ENCODE measurements at places on chromosomes 3 and 15. TPM values are rescaled to one million over a fixed set of nuclear protein-coding genes. Genes with fewer than 3 reads are reported as not detected.

The P3H2 gene
- 39.3 TPM for total RNA-seq

The SLC25A20 gene
- total RNA-seq = 23.8 TPM

GRCh38 chr15:89021224-89021623, 67.0 kb upstream of the ABHD2 start:
- no peak overlapping the region for H3K27ac ChIP-seq
- peaks cover 6% of the 10 kb centered on the region for H3K27me3 ChIP-seq
- H3K4me3 ChIP-seq = no peak overlapping the region
- peaks cover 10% of the 10 kb centered on the region for H3K36me3 ChIP-seq
- H3K4me1 ChIP-seq = peaks cover 44% of the 10 kb centered on the region
- no peak for DNase-seq

DNA sequence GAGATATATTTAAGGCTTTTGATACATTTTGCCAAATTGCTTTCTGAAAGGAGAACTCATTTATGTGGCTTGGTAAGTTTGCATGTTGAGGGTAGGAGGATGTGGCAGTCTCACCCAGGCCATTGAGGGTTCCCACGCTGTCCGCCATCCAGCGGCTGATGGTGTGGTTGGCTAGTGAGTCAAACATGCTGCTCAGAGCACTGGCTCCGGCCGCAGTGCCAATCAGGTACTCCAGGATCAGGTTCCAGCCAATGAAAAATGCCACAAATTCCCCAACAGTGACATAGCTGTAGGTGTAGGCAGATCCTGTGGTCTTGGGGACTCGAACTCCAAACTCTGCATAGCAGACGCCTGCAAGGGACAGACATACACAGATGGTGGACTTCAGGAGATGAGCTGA, 82.3 kb downstream of the CLDN11 start:
- no peak overlapping the region for H3K4me3 ChIP-seq
- no peaks in the 10 kb centered on the region for H3K36me3 ChIP-seq
- H3K27ac ChIP-seq = no peak overlapping the region
- DNase-seq = no peak
- H3K27me3 ChIP-seq = peaks cover 1% of the 10 kb centered on the region

DNA sequence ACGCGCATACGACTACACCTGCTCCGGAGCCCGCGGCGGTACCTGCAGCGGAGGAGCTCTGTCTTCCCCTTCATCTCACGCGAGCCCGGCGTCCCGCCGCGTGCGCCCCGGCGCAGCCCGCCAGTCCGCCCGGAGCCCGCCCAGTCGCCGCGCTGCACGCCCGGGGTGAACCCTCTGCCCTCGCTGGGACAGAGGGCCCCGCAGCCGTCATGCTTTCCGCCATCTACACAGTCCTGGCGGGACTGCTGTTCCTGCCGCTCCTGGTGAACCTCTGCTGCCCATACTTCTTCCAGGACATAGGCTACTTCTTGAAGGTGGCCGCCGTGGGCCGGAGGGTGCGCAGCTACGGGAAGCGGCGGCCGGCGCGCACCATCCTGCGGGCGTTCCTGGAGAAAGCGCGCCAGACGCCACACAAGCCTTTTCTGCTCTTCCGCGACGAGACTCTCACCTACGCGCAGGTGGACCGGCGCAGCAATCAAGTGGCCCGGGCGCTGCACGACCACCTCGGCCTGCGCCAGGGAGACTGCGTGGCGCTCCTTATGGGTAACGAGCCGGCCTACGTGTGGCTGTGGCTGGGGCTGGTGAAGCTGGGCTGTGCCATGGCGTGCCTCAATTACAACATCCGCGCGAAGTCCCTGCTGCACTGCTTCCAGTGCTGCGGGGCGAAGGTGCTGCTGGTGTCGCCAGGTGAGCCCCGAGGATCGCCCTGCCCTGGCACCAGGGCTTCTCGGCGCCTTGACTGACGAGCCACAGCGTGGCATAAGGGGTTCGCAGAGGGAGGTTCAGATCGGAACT, 420 bp downstream of the SLC27A2 start:
- peaks cover 14% of the 10 kb centered on the region for H3K4me1 ChIP-seq
- DNase-seq = no peak
- H3K27ac ChIP-seq = no peak overlapping the region

The TMIE gene
- total RNA-seq = not detected

DNA sequence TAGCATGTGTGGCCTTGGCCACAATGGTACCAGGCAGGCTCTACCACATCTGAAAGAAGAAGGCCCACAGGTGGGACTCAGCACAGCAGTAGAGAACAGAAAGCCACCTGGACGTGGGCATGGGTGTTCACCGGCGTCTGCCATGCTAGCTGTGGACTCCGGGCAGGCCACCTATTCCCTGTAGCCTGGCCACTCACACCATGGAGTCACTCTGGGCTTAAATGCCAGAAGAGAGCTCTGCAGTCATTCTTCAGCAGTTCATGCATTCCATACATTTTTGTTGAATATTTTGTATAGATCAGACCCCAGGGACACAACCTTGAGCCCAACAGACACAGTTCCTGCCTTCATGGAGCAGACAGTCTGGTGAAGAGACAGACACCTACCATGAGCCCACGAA, 138.6 kb downstream of the SRGAP3 start:
- no peaks in the 10 kb centered on the region for H3K4me1 ChIP-seq
- no peak for DNase-seq
- H3K27me3 ChIP-seq = peaks cover 44% of the 10 kb centered on the region

DNA sequence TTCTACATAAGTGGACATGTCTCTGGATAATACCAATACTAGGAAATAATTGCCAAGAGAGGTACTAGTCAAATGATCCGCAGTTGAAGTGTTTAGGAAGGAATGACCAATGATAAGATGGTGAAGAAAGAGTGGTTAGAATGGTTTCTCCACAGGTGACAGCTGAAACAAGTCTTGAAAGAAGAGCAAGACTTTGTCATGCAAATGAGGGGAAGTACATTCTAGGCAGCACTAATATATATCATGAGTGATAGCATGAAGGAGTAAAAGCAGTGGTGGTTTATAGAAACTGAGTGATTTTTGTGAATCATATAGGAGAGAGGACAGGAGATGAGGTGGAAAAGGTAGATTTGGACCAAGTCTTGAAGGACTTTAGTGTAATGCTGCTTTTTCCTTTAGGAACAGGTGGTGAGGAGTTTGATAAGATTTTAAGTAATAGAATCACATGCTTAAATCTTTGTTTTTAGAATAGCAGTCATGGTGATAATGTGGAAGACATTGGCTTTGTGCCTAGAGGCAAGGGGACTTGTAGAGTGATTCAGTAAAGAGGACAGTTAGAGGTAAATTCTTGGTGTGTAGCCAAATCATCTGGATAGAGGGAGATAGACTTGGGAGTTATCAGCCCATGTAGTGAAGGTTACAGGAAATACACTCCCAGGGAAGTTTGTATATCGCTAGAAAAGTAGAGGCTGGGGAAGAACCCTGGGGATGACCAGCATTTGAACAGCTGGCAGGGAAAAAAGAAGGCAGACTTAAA, 31.9 kb downstream of the SLMAP start:
- H3K27ac ChIP-seq = no peak overlapping the region
- peaks cover 7% of the 10 kb centered on the region for H3K4me1 ChIP-seq
- DNase-seq = no peak
- peaks cover 5% of the 10 kb centered on the region for H3K36me3 ChIP-seq

- H3K36me3 ChIP-seq = no peaks in the 10 kb centered on the region
- H3K27me3 ChIP-seq = no peaks in the 10 kb centered on the region
- DNase-seq = no peak
- H3K4me1 ChIP-seq = no peaks in the 10 kb centered on the region
- no peak overlapping the region for H3K4me3 ChIP-seq
These were observed 832.9 kb upstream of the CFAP20DC start for GRCh38 chr3:59882746-59883145.

The POPDC2 gene
- 0.98 TPM for total RNA-seq

The SLCO2A1 gene
- 0.13 TPM for total RNA-seq

DNA sequence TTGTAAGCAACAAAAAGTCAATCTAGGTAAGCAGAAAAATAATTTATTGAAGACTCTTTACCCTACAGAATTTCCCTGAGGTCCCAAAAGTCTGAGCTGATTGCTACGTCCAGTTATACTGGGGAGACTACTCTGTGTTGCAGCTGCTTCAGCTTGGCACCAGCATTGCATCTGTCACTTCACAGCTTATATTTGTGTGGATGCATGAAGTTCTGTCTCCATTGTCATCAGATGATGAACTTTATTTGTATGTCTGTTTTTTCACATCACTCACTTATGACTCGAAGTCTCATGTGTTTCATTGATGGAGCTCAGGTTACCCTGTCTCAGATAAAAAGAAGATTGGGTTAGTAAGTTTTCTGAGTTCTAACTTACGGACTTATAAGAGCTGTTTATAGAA, 75.3 kb upstream of the LRRFIP2 start:
- H3K4me1 ChIP-seq = peaks cover 61% of the 10 kb centered on the region
- no peak for DNase-seq
- H3K27me3 ChIP-seq = no peaks in the 10 kb centered on the region
- H3K27ac ChIP-seq = no peak overlapping the region
- H3K4me3 ChIP-seq = no peak overlapping the region
- H3K36me3 ChIP-seq = peaks cover 11% of the 10 kb centered on the region

DNA sequence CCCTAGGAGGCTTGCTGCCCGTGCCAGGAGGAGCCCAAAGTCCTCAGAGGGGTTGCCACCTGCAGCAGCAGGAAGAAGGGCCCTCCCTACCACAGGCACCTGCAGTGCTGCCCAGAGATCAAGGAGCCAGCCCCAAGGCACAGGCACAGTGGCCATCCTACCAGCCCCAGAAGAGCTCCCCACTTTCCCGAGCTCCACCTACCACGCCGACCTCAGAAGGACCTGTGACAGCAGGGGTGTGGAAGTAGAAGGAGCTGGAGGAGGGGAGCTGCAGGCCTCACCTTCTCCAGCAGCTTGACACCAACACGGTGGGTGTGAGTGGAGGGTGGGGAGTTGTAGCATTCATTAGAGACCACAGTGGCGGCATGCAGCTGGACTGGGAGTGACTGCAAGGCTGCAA, 485.8 kb downstream of the GABRG3 start:
- no peak for DNase-seq
- H3K27ac ChIP-seq = no peak overlapping the region
- H3K4me3 ChIP-seq = no peak overlapping the region
- peaks cover 1% of the 10 kb centered on the region for H3K27me3 ChIP-seq

- no peak overlapping the region for H3K27ac ChIP-seq
- H3K27me3 ChIP-seq = no peaks in the 10 kb centered on the region
- DNase-seq = no peak
- H3K36me3 ChIP-seq = no peaks in the 10 kb centered on the region
These were observed 336.2 kb downstream of the EPHB1 start for GRCh38 chr3:135131290-135131689.

DNA sequence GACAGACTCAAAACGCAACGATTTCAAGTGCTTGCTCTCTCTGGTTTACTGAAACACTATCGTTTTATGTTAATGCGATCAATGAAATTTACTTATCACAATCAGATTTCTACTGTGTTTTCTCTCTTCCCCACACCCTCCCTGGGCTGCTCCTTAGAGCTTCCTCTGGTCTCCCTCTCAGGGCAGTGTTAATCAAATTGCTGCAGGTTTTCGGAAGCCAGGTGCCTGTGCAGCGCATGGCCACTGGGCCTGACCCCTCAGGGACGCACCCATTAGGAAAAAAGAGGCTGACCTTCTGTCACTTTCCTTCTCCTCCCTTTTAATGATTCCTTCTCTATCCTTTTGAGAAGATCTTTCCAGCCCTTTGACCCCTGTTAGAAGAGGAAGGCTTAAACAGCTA, 134.5 kb upstream of the ONECUT1 start:
- no peak for DNase-seq
- H3K4me3 ChIP-seq = no peak overlapping the region
- no peaks in the 10 kb centered on the region for H3K27me3 ChIP-seq
- H3K4me1 ChIP-seq = no peaks in the 10 kb centered on the region
- H3K36me3 ChIP-seq = no peaks in the 10 kb centered on the region
- no peak overlapping the region for H3K27ac ChIP-seq

GRCh38 chr3:73680391-73681095, 55.8 kb upstream of the PDZRN3 start:
- H3K27me3 ChIP-seq = no peaks in the 10 kb centered on the region
- H3K4me3 ChIP-seq = no peak overlapping the region
- peaks cover 18% of the 10 kb centered on the region for H3K4me1 ChIP-seq
- DNase-seq = no peak
- no peak overlapping the region for H3K27ac ChIP-seq

The GOLGA8A gene
- 3.1 TPM for total RNA-seq

The CLDN1 gene
- total RNA-seq = 0.61 TPM

- no peak for DNase-seq
- H3K36me3 ChIP-seq = no peaks in the 10 kb centered on the region
- no peak overlapping the region for H3K27ac ChIP-seq
- H3K27me3 ChIP-seq = no peaks in the 10 kb centered on the region
These were observed 12.6 kb upstream of the NPAP1 start for GRCh38 chr15:24662991-24663390.

The CCNB2 gene
- 44.0 TPM for total RNA-seq

DNA sequence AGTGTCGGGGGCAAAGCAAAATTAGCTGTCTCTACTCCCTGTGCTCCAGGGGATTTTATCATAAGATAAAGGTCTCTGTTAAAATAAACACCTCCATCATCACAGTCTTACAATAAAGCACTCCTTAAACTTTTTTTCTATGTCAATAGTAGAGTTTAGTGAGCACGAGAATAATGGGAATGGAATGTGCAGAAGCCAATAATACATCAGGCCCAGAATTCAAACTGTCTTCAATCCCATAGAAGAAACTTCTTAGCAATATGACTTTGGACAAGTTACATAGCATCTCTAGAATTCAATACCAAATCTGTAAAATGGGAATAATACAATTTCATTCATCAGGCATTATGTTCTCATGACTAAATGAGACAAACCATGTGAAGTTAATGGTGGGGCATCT, 49.0 kb upstream of the EPHA3 start:
- H3K4me3 ChIP-seq = no peak overlapping the region
- no peak overlapping the region for H3K27ac ChIP-seq
- no peak for DNase-seq
- H3K4me1 ChIP-seq = peaks cover 7% of the 10 kb centered on the region
- H3K36me3 ChIP-seq = no peaks in the 10 kb centered on the region
- peaks cover 2% of the 10 kb centered on the region for H3K27me3 ChIP-seq

DNA sequence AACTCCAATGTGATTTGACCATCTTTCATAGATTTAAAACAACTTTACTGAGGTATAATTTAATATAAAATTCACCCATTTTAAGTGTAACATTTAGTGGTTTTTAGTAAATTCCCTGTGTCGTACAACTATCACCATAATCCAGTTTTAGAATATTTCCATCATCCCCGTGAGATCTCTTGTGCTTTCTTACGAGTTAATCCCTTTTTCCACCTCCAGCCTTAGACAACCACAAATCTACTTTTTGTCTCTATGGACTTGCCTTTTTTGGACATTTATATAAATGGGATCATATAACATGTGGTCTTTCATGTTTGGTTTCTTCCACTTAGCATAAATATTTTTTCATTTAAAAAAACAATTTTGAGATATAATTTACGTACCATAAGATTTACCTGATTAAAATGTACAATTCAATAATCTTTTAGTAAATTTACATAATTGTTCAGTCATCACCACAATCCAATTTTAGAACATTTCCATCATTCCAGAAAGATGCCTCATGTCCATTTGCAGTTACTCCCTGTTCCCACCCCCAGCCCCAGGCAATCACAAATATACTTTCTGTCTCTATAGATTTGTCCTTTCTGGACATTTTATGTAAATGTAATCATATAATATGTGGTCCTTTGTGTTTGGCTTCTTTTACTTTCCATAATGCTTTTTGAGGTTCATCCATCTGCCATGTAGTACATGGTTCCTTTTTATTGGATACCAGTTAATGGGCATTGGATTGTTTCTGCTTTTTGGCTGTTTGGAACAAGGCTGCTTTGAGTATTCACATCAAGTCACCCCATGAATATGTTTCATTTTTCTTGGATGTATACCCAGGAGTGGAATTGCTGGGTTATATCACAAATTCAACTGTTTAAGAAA, 3.1 kb downstream of the OXSR1 start:
- H3K4me1 ChIP-seq = peaks cover 77% of the 10 kb centered on the region
- H3K27ac ChIP-seq = peak overlapping the region; percentile 100
- peak overlapping the region; percentile 95 for H3K4me3 ChIP-seq
- peak; percentile 73 for DNase-seq
